Activated T-helper 2 cell treated with anti-CD3 and anti-CD28 coated beads, Interferon-gamma antibody, Interleukin-2, Interleukin-4, amounts not matched to agents 10 μg/mL and 5 μg/mL and 100 μg/mL, durations not matched to agents 14 hours and 24 hours and 36 hours (primary cell): ENCODE measurements at places on chromosomes 3 and 15.

DNA sequence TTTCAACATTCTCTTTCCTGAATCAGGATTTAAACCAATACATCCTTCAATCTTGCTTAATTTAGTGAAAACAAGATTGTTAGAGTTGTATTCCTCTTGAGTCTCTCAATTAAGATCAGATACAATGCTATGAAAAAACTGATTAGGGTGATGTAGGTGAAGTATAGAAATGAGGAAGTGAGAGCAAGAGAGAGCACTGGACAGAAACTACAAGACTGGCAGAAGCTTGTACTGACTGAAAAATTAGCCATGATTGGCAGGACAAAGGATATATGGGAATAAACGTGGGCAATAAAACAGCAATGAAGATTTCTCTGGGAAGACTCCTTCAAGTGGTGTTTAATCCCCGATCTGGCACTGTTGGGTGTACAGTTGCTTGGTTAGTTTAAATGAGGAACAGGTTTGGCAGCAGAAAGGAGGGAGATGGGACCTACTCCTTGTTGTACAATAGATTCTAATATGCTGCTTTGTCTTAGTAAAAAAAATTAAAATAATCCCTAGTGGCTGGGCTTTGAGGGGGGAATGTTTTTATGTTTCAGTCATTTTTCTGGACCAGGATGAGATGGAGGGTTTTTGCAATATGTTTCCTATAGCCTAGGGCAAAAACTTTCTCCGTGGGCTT lies 252.7 kb downstream of the SLC9A9 start:
- DNase-seq: no peak

- no peak for DNase-seq
Observed at GRCh38 chr3:77262361-77262760, 222.5 kb downstream of the ROBO2 start.

GRCh38 chr3:74676-75243 lies 121.8 kb upstream of the CHL1 start:
- DNase-seq: no peak

DNA sequence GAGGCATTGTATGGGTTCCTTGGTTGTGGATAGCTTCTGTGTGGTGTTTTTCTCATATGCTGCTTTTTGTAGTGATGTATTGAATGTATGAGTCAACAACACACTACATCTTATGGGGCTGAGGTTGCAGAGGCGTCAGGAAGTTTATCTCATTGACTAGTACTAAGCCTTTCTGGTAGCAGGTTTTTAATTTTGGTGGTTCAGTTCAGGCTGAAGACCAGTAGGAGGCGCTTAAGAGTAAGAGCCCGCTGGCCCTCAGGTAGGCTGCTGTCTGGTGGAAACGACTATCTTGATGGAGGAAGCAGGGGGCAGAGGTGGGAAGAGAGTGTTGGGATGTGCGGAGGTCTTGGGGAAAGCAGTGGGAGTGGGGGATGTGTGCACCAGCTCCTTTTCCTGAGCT lies 62.4 kb downstream of the RTP4 start:
- DNase-seq: no peak

DNA sequence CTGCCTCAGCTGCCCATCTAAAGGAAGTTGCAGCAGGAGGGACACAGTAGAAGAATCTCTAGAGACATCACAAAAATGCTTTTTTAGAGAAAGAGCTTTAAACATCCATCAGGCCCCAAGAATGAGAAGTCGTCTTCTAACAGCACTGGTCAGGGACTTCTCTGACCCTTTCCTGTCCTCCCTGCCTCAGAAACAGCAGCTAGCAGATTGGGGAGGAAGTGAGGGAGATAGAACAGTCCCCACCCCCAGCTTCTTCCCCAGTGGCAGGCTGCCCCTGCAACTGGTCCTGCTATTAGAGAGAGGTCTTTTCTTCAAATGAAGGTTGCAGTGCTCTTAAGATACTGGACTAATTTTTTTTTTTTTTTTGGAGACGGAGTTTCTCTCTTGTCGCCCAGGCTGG lies 55.1 kb downstream of the PDE8A start:
- DNase-seq: no peak

DNA sequence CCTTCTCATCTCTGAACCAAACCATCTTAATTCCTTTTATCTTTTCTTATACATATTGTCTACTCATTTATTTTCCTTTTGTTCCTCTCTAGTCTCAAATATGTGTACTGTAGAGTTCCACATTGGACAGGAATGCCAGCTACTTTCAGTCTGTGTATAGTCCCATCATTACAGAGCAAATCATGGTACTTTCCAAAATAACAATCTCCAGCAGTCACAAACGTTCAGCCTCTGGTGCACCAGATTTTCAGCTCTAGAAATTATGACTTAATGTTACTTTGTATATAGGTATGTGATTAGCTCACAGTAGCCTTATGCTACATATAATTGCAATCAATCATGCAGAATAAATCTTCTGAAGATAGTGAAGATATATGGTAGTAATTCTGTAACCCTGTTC lies 32.5 kb upstream of the TM4SF4 start:
- DNase-seq: no peak

- DNase-seq: no peak
Observed at GRCh38 chr3:39205919-39206516, 13.6 kb upstream of the XIRP1 start.

DNA sequence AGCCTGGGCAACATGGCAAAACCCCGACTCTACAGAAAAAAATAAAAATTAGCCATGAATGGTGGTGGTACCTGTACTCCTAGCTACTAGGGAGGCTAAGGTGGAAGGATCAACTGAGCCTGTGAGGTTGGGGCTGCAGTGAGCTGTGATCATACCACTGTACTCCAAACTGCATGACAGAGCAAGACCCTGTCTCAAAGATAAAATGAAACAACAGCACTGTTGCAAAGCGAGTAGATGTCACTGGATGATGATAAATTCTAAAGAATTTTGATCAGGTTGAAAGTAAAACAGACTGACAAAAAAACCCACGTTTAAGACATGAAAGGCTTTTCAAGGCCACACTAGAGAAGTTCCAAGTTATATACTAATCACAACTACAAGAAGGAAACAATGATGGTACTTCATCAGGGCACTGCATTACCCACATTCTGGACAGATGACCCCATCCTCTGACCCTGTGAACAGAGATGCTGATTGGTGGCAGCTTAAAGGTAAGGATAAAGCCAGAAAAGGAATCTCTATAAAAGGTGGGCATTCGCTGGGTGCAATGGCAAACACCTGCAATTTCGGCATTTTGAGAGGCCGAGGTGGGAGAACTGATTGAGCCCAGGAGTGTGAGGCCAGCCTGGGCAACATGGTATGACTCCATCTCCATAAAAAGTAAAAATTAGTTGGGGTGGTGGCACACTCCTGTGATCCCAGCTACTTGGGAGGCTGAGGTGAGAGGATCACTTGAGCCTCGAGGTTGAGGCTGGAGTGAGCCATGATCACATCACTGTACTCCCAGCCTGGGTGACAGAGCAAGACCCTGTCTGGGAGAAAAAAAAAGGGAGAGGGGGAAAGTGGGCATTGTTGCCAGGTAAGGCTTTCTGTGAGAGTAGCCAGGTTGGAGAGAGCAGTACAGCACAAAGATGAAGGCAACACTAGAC lies 59.2 kb downstream of the TBL1XR1 start:
- DNase-seq: no peak

GRCh38 chr15:40064231-40064894 lies 25.4 kb upstream of the SRP14 start:
- DNase-seq: no peak
